Inflammatory macrophage (primary cell): ENCODE measurements at places on chromosomes 6 and 20.
A peak's percentile ranks its signal among the peaks of the same experiment; 100 is the strongest.

DNA sequence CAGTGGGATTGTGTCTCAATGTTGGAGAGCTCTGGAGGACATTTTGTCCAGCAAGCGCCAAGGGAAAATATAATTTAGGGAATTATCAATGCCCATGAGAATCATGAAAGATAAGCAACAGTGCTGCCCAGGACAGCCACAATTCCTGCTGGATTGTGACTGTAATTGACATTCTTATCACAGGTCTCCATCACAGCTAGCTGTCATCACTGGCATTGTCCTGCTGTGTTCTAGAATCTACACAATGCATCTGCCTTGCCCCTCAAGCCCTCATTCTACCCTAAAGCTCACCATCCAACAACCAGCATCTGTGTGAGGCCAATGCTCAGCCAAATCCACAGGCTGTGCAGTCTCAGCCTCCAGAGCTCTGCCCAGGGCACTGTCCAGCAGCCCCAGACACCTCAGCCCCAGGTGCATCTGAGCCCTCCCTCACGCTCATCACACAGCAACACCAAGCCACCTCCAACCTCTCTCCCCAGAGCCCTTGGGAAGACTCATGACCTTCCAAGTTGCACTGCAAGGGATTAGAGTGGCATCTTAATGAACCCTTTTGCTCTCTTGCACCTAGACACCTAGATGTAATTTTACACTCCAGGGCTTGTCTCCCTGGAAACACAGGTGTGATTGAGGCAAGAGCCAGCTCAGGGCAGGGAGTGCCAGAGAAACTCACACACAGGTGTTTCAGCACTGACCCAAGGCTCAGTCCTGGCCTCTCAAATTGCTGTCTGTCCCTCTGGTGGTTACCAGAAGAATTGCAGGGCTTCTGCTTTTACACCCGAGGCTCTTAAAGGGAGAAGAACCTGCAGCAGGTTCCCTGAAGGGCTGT, 85.2 kb upstream of the PHACTR3 start:
- peak; percentile 59 for DNase-seq

DNA sequence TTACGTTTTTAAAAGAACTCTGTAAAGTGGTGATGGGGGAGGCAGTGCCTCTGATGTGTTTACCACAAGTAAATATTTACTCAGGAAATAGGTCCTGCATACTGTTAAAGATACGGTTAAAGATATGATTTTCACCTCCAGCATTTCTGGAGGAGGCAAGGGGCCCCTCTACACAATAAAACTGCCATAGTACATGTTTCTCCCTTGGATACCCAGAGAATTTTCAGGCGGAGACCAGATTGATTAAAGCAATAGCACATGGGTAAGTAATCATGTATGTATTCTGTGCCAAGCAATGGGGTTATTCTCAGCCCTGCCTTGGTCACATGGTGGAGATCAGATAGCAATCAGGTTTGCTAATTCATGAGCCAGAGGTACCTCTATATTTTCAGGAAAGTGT, 9.6 kb downstream of the RIPOR2 start:
- no peak for DNase-seq

DNA sequence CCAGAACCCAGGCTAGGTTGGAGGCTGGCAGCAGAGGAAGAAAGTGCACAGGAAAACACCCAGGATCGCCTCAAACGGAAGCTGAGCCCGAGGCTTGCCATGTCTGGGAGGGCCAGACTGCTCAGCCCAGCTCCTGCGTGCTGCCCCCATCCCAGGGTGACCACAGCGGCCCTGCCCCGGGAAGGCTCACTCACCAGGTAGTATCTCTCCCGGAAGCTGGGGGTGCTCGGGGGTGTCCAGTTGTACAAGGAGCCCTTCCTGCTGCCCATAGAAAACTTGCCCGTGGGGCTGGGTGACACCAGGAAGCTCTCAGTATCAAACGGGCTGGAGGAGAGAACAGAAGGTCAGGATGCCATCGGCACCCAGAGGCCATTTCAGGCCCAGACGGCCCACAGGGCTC, 86.9 kb downstream of the RIPOR3 start:
- no peak for DNase-seq

DNA sequence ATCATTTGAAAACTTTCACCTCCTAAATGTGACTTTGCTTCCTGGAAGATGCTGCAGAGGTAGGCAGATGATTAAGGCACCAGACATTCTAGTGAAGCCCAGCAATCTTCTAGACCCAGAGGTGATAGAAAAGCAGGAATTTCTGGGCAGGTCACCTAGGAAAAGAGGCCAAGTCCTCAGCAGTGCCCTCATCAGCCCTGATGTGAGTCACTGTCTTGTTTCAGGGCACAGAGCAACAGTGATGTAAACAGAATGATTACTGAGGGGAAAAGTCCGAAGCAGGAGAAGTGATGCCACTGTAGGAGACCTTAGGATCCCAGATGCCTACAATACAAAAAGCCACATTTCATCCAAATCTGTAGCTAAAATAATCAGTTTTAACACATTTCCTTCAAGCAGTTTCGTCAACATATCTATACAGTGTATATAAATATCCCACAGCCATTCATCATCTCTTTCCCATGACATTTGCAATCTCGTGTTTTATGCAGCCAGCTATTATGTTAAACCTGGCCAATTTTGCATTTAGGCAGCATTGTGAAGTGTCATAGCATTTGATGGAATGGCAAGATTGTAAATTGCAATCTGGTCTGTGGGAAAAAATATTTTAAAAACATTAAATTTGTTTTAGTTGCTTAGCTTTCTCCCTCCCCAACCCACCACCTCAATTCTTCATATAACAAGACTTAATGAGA, 401.2 kb upstream of the RNF217 start:
- DNase-seq = no peak

- DNase-seq = no peak
Measured at GRCh38 chr20:37939701-37940560, 37.0 kb downstream of the VSTM2L start.

DNA sequence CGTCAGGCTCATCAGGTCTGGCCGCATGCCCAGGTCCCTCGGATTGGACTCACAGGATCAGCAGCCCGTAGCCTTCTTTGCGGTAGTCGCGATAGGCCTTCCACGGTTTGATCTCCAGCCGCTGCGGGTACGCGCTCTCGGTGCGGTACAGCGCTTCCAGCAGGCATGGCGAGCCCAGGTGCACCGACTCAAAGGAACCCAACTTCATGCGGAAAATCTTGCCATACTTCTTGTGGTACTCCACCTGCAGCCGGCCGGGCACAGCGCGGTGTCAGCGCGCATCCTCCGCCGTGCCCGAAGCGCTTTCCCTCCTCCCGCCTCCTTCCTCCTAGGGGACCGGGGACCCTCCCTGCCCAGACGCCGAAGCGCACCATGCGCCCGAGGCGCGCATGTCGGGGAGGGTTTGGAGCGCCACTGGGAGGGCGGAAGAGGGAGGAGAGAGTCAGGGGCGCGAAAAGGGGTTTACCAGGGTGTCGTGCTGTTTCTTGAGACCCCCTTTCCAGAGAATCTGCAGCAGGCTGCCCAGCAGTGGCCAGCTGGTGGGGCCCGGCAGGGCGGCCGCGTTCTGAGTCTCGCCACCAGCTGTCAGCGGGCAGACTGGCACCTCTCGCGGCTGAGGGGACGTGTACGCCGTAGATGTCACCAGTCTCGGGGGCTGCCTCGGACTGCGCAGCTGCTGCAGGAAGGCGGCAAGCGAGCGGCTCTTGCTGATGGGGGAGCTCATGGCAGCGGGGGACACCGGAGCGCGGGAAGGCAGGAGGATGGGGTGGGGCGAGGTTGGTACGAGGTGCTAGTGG, 732 bp downstream of the CYP24A1 start:
- no peak for DNase-seq

DNA sequence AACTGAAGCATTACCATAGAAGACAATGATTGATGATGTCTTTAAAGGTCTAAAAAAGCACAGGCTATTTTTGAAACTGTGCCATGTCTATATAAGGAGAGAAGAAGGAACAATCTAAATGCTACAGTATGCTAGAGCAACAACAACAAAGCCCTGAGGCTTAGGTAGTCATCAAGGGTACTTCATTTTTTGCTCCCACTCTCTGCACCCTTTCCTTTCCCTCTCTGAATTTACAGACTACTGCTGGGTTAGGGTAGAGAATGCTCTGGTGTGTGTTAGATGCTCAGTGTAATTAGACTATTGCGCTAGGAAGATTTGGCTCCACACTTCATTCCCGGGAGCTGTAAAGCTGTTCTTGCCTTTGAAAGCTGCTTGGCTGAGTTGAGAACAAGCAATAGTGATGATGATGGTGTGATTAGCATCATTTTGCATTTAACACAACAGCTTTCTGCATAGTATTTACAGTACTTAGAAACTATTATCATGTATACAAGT, 1262.5 kb upstream of the CITED2 start:
- no peak for DNase-seq

DNA sequence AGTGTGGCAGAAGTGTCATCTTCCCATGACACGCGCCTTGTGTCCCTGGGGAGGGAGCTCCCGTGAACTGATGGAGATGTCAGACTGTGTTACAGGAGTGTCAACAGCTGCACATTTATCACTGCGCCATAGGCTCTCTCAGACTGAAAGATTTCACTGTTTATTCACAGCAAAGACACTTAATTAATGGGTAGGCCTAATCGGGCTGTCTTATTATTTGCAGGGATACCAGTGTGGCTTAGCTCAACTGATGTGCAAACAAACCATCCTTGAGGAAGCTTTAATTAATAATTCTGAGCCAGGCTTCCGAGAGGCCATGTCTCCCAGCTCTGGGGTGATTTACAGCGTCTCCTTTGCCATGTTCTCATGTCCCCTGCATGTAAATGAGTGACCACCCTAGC, 771.0 kb downstream of the QKI start:
- no peak for DNase-seq

DNA sequence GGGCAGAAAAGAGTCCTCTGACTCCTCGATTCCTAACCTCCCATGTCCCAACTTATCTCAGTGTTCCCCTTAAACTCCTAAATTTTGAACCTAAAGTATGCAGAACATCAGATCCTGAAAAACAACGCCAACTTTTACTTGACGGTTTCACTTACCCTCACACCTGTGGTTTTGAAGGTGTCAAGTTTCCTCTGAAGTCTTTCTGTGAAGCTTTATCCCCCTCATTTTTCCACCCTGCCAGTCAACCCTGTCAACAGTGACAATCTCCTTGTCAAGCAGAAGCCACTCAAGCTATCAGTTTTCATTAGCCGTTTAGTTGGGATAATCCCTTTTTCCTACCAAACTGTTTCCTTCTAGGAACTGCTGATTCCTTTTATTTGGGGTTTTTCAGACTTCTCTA, 245.4 kb upstream of the PREP start:
- no peak for DNase-seq

- DNase-seq = no peak
Measured at GRCh38 chr6:157403686-157404051, 22.7 kb downstream of the ZDHHC14 start.

GRCh38 chr6:84777888-84778287, 13.5 kb upstream of the TBX18 start:
- DNase-seq = no peak

DNA sequence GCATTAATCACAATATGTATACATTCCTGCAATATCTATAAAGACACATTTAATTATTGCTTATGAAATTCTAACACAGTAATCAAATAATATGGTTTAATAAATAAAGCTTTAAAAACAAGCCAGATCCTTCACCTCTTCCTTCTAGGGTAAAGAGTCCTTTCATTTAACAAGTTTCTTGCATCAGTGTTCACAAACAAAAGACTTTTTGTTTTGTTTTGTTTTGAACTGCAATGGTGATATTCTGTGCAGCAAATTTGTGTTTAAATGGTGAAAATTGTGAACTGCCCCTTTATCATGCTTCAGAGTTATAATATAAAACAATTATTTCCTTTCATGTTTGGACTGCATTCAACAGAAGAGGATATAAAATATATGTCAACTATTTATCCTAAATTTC, 177.3 kb downstream of the EPHA7 start:
- DNase-seq = no peak

GRCh38 chr6:142732790-142733189, 212.2 kb downstream of the HIVEP2 start:
- no peak for DNase-seq

- DNase-seq = no peak
Measured at GRCh38 chr6:34746104-34746846, 11.0 kb upstream of the SNRPC start.

- peak; percentile 28 for DNase-seq
Measured at GRCh38 chr20:43448748-43449535, 8.8 kb upstream of the SRSF6 start.
